ENCODE measurements at places on chromosomes 3 and 15.
A peak's percentile ranks its signal among the peaks of the same experiment; 100 is the strongest.

GRCh38 chr3:64568895-64569517 is 118.8 kb downstream of the ADAMTS9 start:
- no peak for DNase-seq

DNA sequence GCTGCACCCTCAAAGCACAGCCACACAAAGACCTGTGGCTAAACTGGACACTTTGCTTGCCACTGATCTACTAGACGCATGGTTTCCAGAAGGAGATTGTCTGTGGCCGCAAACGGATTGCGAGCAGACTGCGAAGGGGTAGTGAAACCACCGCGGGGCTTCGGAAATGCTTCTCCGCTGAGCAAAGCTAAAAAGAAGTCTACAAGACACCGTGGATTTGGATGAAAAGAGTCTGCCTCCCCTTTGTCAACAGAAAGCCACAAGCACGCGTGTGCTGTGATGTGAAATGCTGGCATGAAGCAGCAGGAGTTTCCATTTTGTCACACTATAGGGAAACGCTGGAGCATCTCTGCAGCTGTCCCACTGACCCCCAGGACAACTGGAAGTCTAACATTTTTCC is 63.0 kb downstream of the TMEM44 start:
- DNase-seq: no peak

DNA sequence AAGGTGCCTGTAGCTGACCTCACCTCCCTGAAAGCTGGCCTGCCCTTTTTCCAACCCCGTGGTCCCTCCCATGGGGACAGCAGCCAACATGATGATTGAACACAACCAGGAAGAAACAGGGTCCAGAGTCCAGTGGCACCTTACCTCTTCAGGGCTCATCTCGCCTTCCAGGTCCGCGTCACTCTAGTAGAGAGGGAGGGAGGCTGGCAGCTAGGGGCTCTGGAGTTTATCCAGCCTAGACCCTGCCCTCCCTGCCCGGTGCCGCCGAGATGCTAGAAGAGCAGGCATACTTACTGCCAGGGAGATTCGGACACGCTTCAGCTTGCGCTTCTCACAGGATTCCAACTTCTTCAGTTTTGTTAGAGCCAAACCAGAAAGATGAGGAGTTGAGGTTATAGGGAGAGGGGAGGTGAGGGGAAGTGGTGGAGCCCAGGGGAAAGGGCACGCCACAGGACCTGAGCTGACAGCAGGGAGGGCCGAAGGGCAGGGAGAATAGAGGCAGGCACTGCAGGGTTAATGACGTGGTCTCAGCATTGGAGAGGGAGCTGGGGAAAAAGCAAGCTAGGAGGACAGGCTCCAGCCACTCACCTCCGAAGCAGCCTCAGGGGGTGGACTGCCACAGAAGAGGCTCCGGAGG is 9.1 kb downstream of the CLCN2 start:
- DNase-seq: peak; percentile 42

DNA sequence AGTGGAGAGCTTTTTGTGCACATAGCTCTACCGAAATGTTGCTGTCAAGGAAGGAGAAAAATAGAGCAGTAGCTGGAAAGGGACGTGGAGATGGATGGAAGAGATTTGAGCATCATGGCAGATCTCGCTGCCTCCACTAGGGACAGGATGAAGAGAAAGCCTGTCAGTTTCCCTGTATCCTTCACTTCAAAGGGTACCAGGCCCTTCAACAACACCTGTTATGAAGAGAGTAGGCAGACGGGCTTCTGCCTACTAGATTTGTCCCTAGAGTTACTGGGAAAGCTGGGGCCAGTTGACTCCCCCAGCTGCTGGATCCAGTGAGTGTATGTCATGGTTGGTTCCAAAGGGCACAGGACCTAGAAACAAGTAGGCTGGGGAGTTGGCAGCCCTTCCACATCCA is 150.8 kb downstream of the TLE3 start:
- DNase-seq: no peak

DNA sequence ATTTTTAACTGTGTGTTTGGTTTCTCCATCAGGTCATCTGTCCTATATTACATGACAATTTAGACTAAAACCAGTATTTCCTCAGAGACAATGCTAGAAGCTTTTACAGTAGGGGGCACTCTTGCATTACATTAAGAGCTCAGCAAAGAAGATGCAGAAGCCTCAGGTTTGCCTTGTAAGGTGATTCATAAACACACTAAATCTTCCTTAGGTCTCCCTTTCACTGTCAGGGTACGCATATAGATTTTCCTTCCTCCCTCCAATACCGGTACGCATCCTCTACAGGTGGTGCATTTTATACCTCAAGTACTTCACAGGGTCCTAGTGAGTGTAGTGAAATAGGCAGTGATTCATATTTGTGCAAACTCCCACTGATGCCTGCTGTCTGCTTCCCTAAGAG is 46.5 kb downstream of the CD86 start:
- peak; percentile 55 for DNase-seq

- no peak for DNase-seq
Measured at GRCh38 chr15:60557191-60557618, 78.3 kb upstream of the ICE2 start.

GRCh38 chr3:172296975-172297332 is 151.3 kb downstream of the GHSR start:
- DNase-seq: no peak

GRCh38 chr3:115861166-115861733 is 237.9 kb downstream of the GAP43 start:
- DNase-seq: no peak

- DNase-seq: no peak
Measured at GRCh38 chr15:65421360-65422215, 1.2 kb downstream of the IGDCC4 start.

- no peak for DNase-seq
Measured at GRCh38 chr3:95781598-95781997, 1032.8 kb upstream of the EPHA6 start.

- peak; percentile 58 for DNase-seq
Measured at GRCh38 chr15:65962187-65962586, 92.9 kb downstream of the RAB11A start.

DNA sequence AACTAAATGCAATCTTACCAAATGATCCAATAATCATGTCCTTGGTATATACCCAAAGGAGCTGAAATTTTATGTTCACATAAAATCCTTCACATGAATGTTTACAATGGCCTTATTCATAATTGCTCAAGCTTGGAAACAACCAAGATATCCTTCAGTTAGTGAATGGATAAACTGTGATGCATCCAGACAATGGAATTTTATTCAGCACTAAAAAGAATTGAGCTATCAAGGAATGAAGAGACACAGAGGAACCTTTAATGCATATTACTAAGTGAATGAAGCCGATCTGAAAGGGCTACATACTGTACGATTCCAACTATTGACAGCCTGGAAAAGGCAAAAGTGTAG is 168.4 kb downstream of the PDE8A start:
- DNase-seq: no peak

DNA sequence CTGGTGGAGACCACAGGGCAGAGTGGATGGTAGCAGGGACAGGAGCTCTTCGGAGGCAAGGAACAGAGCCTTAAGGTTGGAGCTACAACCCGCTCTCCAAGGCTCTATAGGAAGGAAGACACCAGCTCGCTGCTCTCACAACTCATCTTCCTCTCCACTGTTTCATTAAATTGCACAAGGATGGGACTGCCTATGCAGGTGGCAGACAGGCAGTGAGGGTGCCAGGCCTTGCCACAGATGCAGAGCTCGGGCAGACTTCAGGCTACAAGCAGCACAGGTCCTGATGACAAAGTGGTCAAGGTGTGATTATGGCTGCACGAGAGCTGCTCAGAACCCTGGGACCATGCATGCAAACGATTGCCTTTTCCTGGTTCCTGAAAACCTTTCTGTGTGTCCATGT is 144.6 kb downstream of the FOXP1 start:
- DNase-seq: no peak

- DNase-seq: no peak
Measured at GRCh38 chr3:43522727-43523362, 99.0 kb downstream of the ANO10 start.

DNA sequence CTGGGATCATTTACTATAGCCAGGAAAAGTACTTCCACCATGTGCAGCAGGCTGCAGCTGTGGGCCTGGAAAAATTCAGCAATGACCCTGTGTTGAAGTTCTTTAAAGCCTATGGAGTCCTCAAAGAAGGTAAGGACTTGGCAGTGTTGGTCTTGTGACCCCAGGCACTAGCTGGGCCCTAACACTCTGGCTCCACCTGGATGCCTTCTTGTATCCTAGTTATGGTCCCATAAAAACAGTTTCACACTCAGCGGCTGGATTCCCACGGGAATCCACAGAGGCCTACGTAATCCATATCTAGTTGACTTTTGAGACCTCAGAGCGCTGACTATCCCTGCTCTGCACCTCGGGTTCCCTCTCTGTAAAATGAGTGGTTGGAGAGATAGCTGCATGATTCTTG is 1.6 kb downstream of the TTC21A start:
- DNase-seq: no peak

- no peak for DNase-seq
Measured at GRCh38 chr3:50545781-50546180, 21.8 kb downstream of the C3orf18 start.

GRCh38 chr3:64260431-64260830 is 35.2 kb upstream of the PRICKLE2 start:
- no peak for DNase-seq

GRCh38 chr3:45034612-45035252 is 8.6 kb downstream of the CLEC3B start:
- DNase-seq: peak; percentile 10

- DNase-seq: no peak
Measured at GRCh38 chr15:51299187-51300015, 39.0 kb downstream of the CYP19A1 start.

GRCh38 chr15:25862472-25863110 is 536 bp downstream of the ATP10A start:
- peak; percentile 23 for DNase-seq

DNA sequence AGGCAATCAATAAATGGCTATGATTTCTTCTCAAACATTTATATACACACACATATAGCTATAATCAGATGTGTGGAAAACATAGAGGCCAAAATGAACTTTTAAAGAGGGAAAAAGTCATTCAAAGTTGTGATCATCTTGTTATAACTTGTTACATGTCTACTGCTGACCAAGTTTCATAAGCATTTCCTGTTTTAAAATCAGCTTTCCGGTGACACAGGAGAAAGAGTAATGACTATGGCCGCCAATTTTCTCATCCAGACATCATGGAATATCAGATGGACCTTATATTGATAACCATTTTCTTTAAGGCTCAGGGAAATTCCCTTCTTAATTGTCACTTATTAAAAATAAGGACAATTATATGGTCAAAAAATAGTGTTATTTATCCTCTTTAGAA is 71.7 kb upstream of the AGTR1 start:
- no peak for DNase-seq

DNA sequence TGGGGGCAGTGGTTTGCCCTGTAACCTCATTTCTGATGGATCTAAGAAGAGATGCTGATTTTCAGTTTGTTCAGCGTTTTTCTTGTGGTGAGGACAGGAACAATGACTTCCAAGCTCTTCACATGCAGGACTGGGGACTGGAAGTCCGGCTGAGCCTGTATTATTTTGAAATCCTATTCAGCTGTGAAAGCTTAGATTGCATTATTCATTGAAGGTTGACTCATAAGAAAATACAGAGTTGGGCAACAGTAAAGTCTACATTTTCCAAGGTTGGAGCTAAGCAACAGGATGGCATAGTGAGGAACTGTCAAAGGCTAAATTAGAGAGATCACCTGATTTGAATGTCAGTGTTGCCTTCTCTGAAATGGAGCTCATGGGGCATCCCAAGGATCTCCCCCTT is 230.9 kb upstream of the FEZF2 start:
- DNase-seq: peak; percentile 12

Data from Calu3 (cell line).